DMS 273 treated with DMSO at 0.1 percent for 48 hours (cell line): ENCODE measurements at places on chromosomes 3 and 15.

- no peak for DNase-seq
These were observed 2.7 kb downstream of the FAN1 start for GRCh38 chr15:30906366-30906765.

- no peak for DNase-seq
These were observed 49.9 kb downstream of the COL6A5 start for GRCh38 chr3:130395331-130395730.

DNA sequence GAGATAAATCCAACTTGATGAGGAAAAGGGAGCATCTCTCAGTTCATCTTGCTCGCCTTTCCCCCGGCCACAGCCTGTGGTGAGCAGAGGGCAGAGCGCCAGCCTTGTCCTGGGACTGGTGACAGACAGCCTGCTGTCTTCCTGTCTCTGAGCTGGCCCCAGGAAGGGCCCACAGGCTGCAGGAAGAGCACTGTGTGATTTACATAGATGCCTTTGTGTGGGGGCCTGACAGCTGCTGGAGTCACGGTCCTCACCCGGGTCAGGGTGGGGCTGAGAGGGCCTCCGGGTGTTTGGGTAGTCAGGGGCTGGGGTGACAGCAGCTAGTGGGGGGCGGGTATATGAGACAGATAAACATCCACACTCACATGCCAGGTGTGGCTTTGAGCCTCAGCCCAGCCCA, 29.3 kb downstream of the PLA2G4D start:
- DNase-seq = no peak

- no peak for DNase-seq
These were observed 28.9 kb downstream of the NXPE3 start for GRCh38 chr3:101807888-101808287.

DNA sequence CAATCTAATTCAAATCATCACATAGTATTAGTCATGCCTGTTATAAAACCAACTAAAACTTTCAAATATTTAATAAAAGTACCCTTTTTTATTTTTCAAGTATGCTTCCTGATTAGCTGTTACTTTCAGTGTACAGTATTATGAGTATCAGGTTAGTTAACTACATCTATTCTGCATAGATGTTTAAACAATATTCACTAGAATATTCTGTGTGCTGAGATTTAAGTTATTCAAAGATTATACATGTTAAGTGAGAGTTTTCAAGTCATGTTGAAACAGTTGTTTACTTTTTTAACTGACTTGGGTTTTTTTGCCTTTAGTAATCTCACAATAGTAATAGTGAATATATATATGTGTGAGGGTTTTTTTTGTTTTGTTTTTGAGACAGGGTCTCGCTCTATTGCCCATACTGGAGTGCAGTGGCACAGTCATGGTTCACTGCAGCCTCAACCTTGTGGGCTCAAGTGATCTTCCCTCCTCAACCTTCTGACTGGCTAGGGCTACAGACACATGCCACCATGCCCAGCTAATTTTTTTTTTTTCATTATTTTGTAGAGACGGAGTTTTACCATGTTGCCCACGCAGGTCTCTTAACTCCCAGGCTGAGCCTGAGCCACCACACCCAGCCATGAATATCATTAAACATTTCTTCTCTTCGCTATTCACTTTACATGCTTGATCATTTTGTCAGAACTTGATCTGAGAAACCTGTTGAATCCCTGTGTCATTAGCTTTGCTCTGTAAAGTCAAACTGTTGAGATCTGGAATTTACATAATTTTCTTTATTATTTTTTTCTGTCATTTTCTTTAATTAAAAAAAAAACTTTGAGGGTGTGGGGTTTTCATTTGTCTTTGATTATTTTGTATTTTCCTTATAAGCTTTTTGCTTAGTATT, 286.2 kb upstream of the UBE2E1 start:
- no peak for DNase-seq

GRCh38 chr15:56192659-56193442, 50.8 kb downstream of the RFX7 start:
- no peak for DNase-seq

DNA sequence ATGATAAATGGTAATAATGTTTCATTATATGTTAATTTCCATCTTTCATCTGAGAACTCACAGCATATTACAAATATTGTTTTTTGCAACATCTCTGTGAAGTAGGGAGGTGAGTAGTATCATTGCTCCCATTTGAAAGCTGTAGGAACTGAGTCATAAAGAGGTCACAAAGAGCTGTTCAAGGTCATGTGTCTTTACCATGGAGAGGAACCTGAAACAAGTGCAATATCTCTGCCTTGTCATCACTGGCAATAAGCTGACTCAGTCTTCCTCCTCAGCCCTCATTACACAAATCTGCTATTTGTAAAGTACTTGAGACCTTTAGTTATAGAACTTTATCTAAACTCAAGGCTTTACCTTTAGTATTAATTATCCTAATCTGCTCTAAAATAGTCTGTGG, 4.4 kb upstream of the ATP13A4 start:
- DNase-seq = no peak

DNA sequence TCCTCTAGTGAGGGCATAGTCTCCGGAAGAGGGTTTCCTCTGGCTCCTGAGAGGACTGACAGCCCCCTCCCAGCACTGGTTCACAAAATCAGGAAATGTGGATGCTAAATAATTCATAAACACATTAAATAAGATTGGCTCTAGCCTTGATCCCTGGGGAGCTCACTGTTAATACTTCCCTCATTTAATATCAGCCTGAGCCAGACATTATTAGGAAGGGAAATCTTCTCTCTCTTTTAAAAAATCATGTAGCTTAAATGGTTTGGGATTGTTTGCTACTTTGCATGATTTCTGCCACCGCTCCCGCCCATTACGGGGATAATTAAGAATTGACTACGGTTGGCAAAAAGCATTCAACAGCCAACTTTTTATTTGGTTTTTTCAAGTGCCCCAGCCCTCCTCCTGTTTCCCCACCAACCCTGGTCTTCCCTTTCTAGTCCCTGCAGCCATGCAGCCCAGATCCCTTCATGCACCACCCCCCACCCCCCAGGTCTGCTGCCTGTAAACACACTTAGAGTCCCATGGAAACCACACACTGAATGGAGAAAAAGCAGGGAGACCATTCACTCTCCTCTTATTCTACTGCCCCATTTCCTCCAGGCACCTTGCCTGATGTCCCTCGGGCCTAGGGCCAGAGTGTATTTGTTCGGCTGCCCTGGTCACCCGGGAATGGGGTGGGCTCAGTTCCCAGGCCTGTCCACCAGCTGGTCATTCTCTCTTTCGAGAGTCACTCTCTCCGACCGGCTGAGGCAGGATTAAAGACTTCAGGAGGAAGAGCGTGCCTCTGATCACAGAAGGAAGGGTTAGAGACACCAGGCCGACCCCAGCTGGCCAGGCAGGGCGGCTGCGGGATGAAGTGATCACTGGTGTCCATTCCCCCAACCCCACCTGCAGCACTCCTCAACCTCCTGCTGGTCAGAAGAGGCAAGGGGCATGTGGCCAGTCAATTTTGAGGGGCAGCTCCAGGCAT, 45.1 kb downstream of the SEMA5B start:
- DNase-seq = no peak

- DNase-seq = no peak
These were observed 22.3 kb downstream of the MECOM start for GRCh38 chr3:169641167-169641566.

GRCh38 chr15:55319537-55320237, 665 bp downstream of the PIGB start:
- DNase-seq = no peak

GRCh38 chr15:92161039-92161670, 232.5 kb upstream of the ST8SIA2 start:
- DNase-seq = no peak

GRCh38 chr3:8542190-8543135, 40.8 kb downstream of the LMCD1 start:
- no peak for DNase-seq

DNA sequence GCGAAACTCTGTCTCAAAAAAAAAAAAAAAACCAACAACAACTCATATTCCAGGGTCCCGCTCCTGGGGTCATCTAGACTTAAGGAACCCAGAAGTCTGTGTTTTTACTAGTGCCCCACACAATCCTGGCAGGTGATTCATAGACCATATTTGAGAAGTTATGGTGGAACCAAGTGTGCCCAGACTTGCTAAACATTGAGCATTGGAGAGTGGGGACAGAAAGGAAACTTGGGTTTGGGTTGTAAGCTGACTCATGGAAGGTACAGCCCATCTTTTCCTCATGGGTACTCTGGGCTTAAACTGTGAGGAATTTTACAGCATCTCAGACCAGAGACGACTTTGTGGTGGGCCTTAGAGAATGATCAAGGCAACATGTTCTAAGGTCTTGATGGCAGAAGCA, 18.3 kb upstream of the IGF2BP2 start:
- DNase-seq = no peak

DNA sequence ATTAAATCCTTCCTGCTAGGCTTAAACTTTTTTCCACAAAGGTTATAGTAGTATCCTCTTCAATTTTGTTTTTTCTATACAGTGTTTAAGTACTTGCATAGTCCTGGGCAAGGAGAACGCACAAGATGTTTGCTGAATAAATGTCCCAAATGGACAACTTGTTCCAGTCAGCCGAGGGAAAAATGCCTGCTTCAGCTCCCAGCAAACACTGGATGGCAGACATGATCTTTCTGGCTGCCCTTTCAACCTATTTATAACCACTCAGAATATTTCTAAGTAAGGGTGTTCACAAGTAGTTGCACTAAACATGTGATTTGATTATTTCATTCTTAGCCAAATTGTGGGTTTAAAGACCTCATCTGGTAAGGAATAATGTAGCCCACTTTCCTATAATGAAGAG, 29.8 kb downstream of the GNB4 start:
- no peak for DNase-seq

DNA sequence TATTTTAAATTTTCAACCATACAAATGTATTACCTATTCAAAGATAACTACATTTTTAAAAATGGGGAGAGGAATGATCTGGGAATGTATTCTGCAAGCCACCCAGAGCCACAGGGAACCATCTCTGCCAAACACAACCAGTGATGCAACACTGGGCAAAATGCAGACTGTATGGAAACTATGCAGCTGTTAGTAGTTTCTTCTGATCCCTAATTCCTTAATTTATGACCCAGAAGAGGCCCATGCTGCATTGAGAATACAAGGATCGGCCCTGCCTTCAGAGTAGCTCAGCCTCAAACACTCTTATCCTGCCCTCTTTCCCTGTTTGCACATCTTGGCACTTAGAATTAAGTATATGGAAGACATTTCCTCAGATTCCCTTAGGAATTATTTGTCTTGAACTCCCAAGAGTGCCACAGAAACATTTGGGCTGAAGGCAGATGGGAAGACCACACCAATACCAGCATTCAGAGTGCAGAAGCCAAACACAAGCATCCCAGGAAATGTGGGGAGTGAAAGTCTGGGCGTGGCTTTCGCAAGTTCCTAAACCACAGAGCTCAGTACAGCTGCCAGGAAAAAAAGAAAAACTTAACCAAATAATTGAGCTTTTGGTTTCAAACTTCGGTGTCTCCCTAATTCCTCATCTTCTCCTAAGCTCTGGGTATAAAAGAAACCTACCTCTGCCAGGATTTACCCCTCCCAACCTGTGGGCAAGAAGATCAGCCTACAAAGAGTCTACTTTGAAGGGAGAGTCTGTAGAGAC, 5.3 kb downstream of the SNUPN start:
- DNase-seq = no peak

DNA sequence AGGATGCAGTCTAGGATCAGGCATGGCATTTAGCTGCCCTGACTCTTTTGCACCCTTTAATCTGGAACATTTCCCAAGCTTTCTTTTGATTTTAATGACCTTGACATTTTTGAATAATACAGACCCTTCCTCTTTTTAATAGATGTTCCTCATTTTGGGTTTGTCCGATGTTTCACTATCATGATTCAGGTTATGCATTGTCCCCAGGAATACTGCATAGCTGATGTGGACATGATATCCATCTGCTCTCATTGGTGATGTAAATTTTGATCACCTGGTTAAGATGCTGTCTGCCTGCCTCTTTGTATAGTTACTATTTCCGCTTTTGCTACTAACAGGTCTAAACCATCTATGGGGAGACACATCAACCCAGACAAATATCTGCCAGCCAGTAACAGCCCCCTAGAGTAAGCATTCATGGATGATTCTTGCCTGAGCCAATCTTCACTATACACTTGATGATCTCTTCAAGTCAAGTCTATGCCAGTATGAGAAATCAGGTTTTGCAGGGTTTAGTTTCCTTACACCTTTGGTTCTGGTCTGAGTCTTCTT, 50.6 kb upstream of the ULK4 start:
- DNase-seq = no peak

- DNase-seq = no peak
These were observed 36.3 kb downstream of the CDC25A start for GRCh38 chr3:48151807-48152427.
